Posterior cingulate gyrus (tissue), 11 donors: ENCODE measurements at places on chromosomes 4 and X.

GRCh38 chr4:72494156-72494555 is 74.9 kb downstream of the ADAMTS3 start:
- no peak for DNase-seq

DNA sequence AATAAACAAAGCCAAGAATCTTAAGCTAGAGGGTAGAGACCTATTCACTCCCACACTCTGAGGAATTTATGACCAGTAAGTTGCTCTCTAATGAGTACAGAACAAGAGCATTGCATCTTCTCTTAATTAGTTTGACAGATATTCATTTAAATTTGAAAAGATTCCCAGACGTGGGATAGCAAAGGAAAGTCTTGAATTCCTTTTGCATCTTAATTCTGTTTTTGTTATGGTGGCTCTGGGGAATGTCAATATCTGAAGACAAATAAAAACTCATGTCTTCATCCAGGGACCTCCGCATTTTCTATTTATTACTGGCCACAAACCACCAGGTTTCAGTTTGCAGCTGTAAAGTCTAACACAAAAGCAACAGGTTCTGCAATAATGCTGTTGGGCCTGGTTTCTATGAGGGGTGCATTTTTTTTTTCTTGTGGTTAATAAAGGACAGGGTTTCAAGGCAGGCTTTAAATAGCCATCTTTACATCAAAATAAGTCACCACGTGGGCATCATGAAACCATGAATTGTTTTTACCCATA is 172.3 kb downstream of the SHROOM3 start:
- no peak for DNase-seq

GRCh38 chr4:48899950-48900349 is 6.6 kb downstream of the OCIAD2 start:
- DNase-seq: no peak

GRCh38 chrX:150854856-150855255 is 43.6 kb downstream of the CD99L2 start:
- no peak for DNase-seq

GRCh38 chr4:7906171-7906701 is 33.4 kb downstream of the AFAP1 start:
- no peak for DNase-seq

- no peak for DNase-seq
Measured at GRCh38 chrX:150702966-150703694, 9.9 kb downstream of the MTMR1 start.

- DNase-seq: no peak
Measured at GRCh38 chrX:4320436-4320947, 607.0 kb upstream of the PRKX start.

GRCh38 chr4:86944964-86945781 is 10.4 kb downstream of the AFF1 start:
- no peak for DNase-seq

- no peak for DNase-seq
Measured at GRCh38 chr4:56857601-56858309, 36.3 kb upstream of the SPINK2 start.

DNA sequence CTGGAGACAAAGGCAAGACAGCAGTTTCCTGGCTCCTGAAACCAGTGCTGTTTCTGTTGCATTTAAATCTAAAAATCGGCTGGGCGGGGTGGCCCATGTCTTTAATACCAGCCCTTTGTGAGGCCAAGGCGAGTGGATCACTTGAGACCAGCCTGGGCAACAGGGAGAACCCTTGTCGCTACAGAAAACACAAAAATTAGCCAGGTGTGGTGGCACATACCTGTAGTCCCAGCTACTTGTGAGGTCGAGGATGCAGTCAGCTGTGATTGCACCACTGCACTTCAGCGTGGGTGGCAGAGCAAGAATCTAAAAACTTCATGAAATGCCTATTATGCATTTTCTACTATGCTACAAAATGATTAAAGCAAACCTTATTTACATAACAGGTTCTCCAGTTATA is 205.4 kb upstream of the ITM2A start:
- peak; percentile 15 for DNase-seq

DNA sequence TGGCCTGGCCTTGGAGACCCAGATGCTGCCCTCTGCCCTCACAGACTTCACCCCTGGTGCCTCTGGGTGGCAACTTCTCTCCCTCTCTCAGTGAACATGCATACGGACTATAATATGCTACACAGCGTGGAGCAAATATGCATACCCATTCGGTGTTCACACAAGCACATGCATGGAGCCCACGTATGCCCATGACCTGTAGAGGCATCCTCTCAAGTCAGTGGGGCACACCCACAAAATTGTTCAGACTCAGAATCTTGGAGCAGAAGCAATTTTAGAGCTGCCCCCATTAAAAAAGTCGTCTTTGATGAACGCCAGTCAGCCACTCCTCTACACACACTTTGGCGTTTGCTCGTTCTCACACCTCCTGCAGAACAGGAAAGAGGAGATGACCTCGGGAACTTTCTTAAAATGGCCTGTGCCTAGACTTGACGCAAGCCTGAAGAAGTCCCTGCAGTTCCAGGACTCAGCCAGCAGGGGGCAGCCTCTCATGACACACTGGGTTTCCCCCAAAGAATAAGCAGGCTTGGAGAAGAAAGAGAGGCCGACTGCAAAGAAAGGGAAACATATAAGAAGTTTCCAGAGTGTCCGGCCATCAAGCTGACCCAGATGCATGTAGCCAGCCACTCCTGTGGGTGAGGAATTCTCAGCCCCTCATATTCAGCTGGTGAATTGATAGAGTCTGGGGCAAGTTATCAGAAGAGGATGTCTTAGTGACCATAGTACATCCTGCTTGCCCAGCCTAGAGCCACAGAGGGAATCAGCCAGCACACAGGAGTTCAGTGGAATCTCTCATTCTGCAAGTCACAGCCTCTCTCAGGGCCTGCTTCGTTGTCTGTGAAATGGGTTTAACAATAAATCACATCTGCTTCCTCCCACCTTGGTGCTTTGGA is 17.3 kb downstream of the APLN start:
- DNase-seq: peak; percentile 90

- no peak for DNase-seq
Measured at GRCh38 chr4:37995981-37996775, 36.0 kb downstream of the PTTG2 start.

DNA sequence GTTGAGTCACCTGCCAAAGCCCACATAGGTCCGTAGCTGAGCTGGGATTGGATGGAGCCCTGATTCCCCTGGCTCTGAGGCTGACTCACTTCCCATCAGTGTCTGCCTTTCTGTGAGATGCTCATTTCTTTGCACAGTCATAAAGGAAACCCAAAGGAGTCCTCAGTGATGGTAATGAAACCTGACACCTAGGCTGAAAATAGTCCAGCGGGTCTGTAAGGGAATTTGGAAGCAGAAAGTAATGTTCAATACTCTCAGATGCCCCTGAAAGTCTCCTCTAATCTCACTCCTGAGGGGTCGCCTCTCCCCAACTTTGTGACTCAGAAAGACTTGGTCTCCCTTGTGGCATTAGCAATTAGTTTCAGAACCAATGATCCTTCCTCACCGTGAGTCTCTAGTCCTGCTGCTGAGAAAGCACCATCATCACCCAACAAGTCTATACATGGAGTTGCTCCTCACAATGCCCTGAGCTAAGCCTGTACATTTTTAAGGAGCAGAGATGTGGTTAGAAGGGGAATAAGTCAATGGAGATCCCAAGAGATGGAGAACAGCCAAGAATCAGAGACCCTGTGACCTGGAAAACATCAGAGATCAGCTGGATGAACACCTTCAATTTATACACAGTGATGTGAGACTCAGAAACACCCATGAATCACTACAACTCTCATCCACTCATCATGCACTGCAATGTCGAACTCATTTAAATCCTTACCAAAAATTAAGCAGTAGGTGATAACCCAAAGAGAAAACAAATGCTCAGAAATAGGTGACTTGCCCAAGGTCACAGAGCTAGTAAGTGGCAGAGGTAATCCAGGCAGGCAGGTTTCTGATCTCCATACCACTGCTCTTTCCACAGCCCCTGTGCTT is 219.0 kb upstream of the CPEB2 start:
- DNase-seq: no peak

- no peak for DNase-seq
Measured at GRCh38 chrX:24018809-24019208, 8.2 kb downstream of the KLHL15 start.

GRCh38 chr4:120841580-120841979 is 80.9 kb downstream of the PRDM5 start:
- no peak for DNase-seq

- no peak for DNase-seq
Measured at GRCh38 chrX:4622486-4623167, 909.2 kb upstream of the PRKX start.

DNA sequence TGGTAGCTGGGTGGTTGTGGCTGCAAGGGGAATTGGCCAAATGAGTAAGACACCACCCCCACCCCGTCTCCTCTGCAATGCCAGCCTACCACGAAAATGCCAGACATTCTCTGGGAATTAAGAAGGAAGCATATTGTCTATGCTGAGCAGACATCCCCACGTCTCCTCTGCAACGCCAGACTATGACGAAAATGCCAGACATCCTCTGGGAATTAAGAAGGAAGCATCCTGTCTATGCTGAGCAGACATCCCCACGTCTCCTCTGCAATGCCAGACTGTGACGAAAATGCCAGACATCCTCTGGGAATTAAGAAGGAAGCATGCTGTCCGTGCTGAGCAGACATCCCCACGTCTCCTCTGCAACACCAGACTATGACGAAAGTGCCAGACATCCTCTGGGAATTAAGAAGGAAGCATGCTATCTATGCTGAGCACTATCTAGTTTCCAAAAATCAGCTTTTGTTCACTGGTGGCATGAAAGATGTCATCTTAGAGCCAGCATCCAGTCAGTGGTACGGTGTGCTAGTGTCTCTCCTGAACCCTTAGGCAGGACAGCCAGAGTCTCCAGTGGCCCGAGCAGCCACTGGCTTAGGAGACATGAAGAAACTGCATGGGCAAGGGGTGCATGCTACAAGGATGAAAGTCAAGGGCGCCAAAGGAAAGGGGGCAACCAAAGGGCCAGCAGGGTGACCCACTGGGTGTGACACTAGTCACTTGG is 339.8 kb upstream of the FRG1 start:
- no peak for DNase-seq

- no peak for DNase-seq
Measured at GRCh38 chr4:152925851-152926250, 10.3 kb upstream of the FHDC1 start.

DNA sequence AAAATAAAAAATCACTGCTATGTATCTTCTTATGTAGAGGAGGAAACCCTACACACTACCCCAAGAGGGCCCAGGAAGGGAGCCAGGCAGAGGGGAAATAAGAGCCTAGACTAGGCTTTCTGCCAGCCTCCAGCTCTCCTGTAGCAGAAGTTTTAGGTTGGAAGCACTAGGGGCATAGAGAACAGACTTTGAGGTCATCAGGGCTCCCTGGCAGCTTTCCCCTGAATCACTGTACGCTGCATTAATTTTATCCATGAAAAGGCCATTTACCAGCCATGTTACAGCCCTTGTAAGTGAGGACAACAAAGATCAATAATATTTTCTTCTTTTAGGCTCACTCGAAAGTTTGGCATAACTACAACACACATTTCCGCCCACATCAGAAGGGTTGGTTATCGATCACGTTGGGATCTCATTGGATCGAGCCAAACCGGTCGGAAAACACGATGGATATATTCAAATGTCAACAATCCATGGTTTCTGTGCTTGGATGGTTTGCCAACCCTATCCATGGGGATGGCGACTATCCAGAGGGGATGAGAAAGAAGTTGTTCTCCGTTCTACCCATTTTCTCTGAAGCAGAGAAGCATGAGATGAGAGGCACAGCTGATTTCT is 24.7 kb downstream of the RPL9 start:
- DNase-seq: no peak

- DNase-seq: no peak
Measured at GRCh38 chr4:48030470-48030869, 13.9 kb downstream of the NIPAL1 start.

DNA sequence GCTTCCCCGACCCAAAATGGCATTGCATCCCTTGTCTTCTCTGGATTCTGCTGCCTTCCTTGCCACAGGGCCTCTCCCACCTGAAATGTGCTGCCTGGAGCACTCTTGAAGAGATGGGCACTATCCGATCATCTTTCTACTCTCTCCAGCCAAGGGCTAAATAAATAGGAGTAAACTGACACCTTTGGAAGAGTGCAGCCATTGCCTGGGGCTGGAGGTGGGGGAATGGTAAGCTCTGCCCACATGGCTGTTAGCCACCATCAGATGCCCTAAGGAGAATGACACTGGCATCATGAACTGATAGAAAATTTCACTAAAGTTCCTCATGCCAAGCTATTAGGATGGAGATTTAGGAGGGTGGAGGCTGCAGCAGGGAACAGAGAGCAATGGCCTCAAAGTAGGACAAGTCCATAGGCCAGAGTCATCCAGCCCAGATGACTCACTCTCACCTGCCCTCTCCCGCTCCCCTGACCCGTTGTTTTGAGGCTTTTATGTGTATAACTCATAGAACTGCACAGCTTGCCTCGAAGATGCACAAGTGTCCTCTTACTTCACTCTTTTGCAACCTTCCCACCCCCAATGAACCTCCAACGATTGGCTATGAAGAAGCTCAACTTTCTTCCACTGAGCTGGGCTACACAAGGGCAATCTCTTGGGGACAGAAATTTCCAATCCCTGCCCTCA is 822 bp upstream of the PFKFB1 start:
- DNase-seq: no peak

- DNase-seq: no peak
Measured at GRCh38 chr4:168841672-168842019, 168.4 kb downstream of the CBR4 start.

GRCh38 chr4:53813998-53814397 is 222.7 kb upstream of the LNX1 start:
- no peak for DNase-seq

- no peak for DNase-seq
Measured at GRCh38 chrX:86910602-86911311, 606.8 kb upstream of the KLHL4 start.

DNA sequence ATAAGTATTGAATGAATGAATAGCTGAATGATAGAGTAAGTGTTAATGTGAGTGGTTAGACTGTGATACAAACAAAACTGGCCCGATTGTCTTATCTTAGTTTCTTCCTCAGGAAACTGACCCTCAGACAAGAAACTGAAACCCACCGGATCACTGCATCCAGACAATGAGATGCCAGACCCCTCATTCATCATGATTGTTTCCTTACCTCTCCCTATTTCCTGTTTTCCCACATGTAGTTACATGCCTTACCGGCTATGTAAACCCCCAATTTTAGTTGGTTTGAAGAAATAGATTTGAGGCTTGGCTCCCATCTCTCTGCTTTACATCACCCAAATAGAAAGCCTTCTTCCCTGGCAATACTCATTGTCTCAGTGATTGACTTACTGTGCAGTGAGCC is 218.9 kb upstream of the PPP1R2C start:
- no peak for DNase-seq

GRCh38 chr4:23717528-23718248 is 172.2 kb downstream of the PPARGC1A start:
- no peak for DNase-seq

GRCh38 chrX:13473442-13474163 is 95.8 kb upstream of the EGFL6 start:
- no peak for DNase-seq

GRCh38 chrX:108699368-108699767 is 37.0 kb downstream of the IRS4 start:
- no peak for DNase-seq

DNA sequence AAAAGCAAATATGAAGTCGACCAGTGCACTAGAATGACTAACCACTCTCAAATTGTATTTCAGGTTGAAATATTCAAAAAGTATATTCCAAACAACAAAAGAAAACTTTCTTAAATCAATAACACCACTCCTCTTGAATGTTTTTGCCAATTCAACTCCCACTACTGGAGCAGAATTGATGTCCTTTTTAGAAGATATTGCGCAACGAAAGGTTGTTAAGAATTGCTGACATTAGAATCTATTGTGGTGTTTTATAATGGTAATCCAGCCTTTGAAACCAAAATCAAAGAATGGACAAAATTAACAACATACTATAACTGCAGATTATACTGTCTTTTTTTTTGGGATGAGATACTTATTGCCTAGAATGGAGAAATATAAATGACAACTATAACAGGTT is 331.3 kb downstream of the GRXCR1 start:
- no peak for DNase-seq
